Bladder microvascular endothelial cell (primary cell): ENCODE measurements at places on chromosomes 1 and 21. TPM values are rescaled to one million over a fixed set of nuclear protein-coding genes. Genes with fewer than 3 reads are reported as not detected.

Gene F5
- total RNA-seq = under 0.01 TPM in 1 of 2 replicates, not detected in the other

Gene AIRE
- total RNA-seq = not detected in 2 replicates

Gene OR2T34
- not detected in 2 replicates for total RNA-seq

Gene DISP1
- total RNA-seq = 0.81 and 2.1 TPM in 2 replicates

Gene ATAD3C
- total RNA-seq = 1.4 TPM in 1 of 2 replicates, not detected in the other

Gene CYP4X1
- 0.65 and 18.4 TPM in 2 replicates for total RNA-seq

Gene BRINP3
- total RNA-seq = not detected in 2 replicates

Gene CCDC185
- not detected in 2 replicates for total RNA-seq

Gene S100A7
- total RNA-seq = not detected in 2 replicates

Gene GNG4
- 0.16 and 0.19 TPM in 2 replicates for total RNA-seq

Gene CRP
- total RNA-seq = not detected in 2 replicates

Gene TGFBR3
- 13.9 and 22.3 TPM in 2 replicates for total RNA-seq

Gene FABP3
- 0.57 and 5.5 TPM in 2 replicates for total RNA-seq

Gene SPRR2B
- not detected in 2 replicates for total RNA-seq

Gene PEAR1
- total RNA-seq = 11.0 and 35.0 TPM in 2 replicates

Gene HCRTR1
- total RNA-seq = 0.65 and 5.2 TPM in 2 replicates

Gene SV2A
- 0.32 and 3.3 TPM in 2 replicates for total RNA-seq

Gene VAV3
- total RNA-seq = 6.5 and 61.1 TPM in 2 replicates

Gene P3R3URF
- total RNA-seq = not detected in 2 replicates

Gene IL22RA1
- not detected in 2 replicates for total RNA-seq

Gene KLHDC9
- total RNA-seq = 1.5 and 1.6 TPM in 2 replicates

Gene KRTAP7-1
- not detected in 2 replicates for total RNA-seq

Gene TLCD4
- 0.13 and 0.16 TPM in 2 replicates for total RNA-seq

Gene RAB13
- 48.4 and 87.2 TPM in 2 replicates for total RNA-seq
